ENCODE measurements at places on chromosomes 2 and 18.

DNA sequence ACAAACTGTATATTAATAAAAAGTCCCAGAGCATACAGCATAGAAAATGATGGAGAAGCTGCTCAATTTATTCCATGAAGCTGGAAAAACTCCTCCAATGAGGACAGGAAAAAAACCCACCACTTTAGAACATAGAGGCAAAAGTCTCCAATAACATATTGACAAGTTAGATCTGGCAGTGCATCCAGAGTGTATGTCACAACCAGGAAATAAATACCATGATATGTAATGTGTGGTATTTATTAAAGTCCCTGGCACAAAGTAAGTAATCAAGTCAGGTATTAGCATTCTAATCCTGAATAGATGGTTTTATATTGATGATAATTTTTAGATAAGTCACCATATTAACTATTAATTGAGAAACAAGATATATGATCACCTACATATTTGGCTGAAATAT lies 427.3 kb upstream of the HS6ST1 start:
- no peak for DNase-seq

- peak; percentile 96 for DNase-seq
These were observed 32.3 kb downstream of the SCTR start for GRCh38 chr2:119491776-119492525.

DNA sequence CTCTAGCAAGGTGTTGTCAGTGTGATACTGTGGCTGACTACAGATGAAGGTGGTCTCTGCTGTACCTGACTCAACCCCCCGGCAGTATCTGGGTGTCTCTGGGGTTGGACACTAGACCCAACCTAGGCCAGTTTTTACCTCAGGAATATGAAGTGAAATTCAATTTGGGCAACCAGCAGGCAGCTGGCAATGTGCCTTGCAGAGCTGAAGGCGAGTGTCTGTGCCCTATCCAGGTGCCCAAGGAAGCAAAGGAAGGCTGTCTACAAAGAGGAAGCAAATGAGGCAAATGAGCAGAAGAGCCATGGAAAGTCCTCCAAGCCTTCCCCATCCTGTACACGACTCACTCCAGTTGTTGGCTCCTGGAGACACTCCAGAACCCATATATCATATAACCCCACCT lies 264.6 kb upstream of the AGAP1 start:
- DNase-seq: peak; percentile 9

DNA sequence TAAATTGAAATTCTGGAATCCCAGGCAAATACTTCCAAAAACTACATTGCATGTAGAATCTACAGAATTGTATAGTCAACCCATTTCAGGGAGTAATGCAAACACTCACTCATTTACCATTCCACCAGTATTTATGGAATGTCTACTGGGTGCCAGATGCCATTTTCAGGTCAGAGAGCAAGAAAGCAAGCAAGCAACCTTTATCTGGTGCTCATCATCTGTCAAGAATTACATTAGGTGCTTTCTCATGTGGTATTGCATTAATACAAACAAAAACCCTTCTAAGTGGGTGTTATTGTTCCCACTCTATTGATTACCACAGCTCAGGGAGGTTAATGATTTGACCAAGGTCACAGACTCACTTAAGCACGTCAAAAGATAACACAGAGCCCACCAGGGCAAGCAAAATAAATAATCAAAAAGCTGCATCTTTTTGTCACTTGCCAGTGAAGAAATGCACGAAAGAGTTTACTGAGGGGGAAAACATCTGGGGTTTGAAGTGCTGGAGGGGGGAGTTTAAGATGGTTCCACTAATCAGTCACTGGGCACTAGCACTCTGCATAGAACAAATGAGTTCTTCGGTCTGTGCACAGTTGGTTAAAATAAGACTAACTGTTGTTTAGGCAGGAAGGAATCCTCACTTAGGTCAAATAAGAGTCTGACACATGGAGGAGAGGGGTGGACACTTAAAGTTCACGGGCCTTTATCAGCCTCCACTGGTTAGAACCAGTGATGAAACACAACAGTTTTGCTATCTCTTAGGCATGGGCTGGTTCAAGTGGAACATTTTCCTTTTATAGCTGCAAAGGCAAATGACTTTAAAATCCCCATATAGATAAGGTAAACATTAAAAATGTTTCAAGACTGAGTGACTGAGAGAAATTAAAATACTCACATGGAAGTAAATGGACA lies 208.8 kb downstream of the CDH2 start:
- DNase-seq: peak; percentile 21

DNA sequence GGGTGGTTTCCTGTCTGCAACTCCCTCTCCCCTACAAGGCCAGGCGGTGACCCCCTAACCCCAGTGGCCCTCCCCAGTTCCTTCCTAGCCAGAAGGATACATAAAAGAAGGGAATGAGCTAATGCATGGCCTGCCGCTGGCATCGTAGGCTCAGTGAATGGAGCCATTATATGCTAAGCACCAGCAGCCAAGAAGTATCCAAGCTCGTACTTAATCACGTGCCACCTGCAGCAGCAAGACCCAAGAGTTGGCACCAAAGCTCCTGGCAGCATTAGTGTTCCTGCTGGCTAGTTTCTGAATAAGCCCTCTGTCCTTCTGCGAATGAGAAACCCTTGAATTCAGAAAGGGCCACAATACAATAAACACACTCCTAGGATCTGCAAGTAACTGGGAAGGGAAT lies 4.3 kb downstream of the DBI start:
- DNase-seq: no peak

DNA sequence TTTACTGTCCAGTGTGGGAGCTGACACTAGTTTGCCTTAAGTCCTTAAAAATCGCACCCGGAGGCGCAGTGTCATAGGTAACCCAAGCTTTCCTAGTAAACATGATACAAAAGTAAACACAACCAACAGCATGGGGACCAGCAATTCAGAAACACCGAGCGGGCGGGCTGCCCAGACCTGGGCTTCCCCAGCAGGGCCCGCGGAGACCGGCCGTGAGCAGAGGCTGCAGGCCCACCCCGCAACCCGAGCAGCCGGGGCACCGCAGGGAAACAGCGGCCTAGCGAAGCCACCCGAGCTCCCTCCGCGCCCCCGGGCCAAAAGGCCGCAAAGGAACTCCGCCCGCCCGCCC lies 296 bp downstream of the TTC21B start:
- no peak for DNase-seq

DNA sequence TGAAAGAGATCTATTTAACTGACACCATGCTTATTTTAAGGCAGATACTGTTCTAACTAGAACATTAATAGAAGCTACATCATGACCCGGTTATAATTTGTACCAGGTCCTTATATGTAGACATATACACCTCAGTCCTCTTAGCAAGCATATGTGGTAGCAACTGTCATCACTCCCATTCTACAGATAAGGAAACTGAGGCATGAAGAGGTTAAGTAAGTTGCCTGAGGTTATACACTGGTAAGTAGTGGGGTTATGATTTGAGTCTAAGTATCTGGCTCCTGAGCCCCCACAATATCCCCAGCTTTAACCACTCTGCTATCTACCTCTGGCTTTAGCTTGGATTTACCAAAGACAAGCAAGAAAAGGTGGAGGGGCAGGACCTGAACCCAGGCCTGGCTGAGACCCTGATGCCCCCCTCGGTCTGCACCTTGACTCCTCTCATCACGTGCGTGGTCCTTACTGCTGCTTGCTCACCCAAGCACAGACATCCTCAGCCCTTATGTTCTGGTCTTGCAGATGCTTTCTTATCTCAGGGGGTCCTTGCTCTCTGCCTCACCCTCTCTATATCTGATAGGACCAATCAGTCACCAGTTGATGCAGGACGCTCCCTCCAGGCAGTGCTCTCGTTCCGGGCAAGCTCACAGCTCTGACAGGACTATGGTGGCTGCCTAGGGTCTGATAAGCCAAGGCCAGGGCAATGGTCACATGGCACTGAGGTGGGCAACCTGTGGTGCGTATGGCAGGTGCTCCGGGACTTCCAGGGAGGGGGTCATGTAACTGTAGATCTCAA lies 4.0 kb downstream of the DYSF start:
- DNase-seq: no peak

DNA sequence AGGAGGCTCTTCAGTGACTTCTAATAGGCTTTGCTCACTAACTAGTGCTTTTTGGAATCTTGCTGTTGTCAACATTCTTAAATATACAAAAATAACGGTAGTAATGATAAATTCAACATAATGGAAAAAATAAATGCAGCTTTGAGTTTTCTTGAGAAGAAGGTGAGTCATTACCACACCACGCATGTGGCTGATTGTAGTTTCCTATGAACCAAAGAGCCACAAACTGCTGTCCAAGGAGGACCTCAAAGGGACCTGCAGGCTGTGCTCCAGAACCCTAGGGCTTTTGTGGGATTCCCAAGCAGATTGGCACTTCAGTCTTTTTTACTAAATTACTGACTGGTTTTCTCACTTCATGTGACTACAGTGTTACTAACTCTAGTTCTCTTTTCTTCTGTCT lies 66.7 kb downstream of the TPGS2 start:
- DNase-seq: no peak

DNA sequence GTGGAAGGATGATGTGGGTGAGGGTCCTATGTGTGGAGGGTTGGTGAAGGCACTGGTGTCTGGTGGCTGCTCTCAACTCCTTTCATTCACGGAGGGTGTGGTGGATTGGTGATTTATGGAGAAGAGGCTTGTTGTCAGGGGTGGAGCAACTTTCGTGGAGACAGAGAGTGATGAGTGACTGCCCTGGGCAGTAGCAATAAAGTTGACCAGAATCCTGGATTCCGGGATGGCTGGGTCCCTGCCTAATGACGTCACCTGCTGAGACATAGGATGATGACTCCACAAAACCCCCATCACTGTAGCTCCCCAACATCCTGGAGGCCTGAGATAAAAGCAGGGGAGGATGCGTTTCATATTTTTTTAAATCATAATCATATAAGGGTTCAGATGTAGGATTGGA lies 193.0 kb downstream of the ACKR3 start:
- no peak for DNase-seq

DNA sequence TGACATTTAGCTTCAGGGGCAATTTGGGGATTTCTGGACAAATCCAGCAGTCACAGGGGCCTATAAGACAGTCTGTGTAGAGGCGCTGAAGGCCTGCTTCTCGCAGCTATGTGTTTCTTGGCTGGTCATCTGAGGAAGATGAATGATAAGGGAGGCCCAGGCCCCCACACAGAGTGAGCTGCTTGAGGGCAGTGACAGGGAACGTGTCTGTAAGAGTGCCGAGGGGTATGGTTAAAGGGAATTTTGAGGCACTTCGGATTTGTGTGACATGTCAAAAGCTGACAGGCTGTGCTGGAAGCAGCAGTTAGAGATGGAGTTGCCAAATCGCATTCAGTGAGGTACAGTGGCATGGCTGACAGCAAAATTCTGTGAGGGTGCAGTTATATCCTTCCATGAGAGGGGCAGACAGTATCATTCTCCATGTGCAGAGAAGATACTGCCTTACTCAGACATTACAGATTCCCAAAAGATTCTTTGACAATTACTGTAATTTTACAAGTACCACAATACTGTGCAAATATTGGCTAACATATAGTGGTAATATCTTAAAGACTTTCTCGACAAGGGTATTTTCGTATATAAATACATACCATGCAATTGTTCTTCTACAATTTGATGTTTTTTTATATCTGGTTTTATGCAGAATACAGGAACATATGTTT lies 74.0 kb downstream of the CERS6 start:
- DNase-seq: no peak

- DNase-seq: peak; percentile 33
These were observed 255.5 kb downstream of the RNF152 start for GRCh38 chr18:61637319-61637718.

- DNase-seq: no peak
These were observed 183.9 kb downstream of the FMNL2 start for GRCh38 chr2:152518641-152519580.

DNA sequence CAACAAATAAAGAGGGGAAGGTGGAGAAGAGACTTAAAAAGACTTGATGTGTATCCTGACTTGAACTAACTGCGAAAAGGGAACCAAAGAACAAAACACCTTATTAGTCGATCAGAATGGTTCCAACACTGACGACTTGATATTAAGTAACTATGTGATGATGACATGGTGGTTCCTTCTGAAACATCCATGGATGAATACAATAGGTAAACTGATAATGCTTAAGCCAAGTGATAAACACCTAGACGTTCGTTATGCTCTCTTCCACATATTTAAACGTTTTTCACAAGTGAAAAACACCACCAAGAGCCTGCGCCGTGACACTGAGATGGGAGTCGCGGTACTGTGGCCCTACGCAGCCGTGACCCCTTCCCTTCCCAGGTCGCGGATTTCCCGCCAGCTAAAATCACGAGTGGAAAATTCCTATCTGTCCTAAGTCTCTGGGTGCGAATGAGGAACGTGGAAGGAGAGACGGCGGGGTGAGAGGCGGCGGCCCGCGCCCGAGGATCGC lies 797 bp downstream of the TTC32 start:
- DNase-seq: peak; percentile 22

GRCh38 chr2:65655000-65655399 lies 222.6 kb upstream of the SPRED2 start:
- DNase-seq: no peak

GRCh38 chr2:64666810-64667438 lies 13.2 kb upstream of the SERTAD2 start:
- no peak for DNase-seq

- DNase-seq: no peak
These were observed 103.8 kb downstream of the PLCL1 start for GRCh38 chr2:197908156-197908555.

DNA sequence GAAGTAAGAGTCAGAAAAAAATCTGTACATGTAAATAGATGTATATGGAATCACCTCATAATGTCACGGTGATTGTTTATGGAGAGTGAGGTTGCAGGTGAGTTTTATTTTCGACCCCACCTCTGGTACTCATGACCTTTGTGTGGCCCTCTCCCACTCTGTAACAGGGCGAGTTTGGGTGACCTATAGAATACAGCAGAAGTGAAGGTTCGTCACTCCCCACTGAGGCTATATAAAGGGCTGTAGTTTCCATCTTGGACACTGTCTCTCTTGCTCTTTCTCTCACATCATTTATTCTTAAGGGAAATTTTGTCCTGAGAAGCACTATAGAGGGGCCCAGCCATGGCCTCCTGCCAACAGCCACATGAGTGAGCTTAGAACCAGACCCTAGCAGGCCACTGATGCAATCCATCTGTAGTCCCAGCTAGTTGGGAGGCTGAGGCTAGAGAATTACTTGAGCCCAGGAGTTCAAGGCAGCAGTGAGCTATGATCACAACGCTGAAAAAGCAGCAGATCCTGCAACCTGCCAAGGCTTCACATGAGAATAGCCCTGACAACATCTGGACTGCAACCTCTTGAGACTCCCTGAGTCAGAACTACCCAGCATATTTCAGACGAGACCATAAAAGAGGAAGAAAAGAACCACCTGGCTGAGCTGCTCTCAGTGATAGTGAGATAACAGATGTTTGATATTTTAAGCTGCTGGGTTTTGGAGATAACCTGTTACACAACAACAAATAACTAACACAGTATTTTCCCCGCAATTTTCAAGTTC lies 74.3 kb upstream of the SLC1A4 start:
- DNase-seq: no peak

Measured in kidney tubule cell (primary cell).